Astrocyte of the spinal cord (primary cell): ENCODE measurements at places on chromosomes 16 and 17.
A peak's percentile ranks its signal among the peaks of the same experiment; 100 is the strongest.

DNA sequence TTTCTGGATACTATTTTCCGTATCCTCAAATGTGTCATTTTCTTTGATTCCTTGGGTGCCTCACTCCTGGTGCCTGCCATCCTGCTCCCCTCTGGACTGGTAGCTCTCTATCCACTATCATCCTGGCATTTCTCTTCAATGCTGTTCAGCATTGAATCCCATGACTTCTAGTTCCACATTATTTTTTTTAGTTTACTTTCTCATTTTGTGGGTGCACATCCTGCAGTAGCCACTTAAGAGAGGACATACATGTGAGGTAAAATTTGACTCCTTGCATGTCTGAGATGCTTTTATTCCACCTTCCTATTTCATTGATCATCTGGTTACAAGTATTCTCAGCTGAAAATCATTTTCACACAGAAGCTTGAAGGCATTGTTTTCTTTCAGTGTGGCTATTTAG lies 19.1 kb downstream of the ALOX15 start:
- DNase-seq = no peak

DNA sequence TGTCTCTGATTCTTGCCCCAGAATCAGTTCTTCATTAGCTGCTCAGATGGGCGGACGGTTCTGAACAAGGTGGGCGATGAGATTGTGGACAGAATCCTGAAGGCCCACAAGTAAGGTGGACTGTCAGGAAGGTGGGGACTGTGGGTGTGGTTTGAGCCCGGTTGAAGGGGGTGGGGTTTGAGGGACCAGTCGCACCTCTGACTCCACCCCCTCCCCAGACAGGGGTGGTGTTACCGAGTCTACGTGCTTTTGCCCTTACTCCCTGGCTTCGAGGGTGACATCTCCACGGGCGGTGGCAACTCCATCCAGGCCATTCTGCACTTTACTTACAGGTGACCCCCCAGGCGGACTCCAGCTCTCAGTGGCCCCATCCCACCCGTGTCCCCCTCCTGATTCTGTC lies 11.3 kb downstream of the PLD2 start:
- DNase-seq = no peak

GRCh38 chr17:63984651-63985386 lies 12.1 kb upstream of the SCN4A start:
- peak; percentile 89 for DNase-seq

DNA sequence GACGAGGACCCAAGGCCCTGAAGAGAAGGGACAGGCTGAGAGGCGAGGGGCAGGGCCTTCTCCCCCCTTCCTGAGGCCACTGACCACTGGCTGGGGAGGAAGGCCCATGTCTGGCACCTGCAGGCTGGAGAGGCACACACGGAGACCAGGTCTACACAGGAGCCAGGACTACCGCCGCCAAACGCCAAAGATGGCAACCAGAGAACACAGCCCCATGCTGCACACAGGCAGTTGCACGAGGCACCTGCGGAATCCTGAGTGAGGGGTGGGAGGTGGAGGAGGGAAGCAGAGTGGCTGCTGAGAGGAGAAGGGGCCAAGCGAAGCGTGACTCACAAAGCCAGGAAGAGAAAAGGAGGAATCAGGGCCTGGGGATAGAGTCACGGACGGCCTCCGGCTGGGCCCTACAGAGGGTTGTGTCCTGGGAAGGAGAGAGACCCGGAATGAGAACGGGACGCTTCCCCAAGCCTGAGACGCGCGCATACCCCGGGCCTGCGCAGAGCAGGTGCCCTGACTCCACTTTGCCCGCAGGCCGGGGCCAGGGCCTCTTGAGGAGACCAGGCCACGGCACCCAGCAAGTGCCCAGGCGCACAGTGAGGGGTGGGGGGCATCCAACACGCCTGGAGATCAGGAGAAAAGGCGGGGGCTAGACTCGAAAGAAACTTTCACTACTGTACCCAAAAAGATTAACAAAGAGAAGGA lies 28.7 kb upstream of the C16orf95 start:
- DNase-seq = no peak

DNA sequence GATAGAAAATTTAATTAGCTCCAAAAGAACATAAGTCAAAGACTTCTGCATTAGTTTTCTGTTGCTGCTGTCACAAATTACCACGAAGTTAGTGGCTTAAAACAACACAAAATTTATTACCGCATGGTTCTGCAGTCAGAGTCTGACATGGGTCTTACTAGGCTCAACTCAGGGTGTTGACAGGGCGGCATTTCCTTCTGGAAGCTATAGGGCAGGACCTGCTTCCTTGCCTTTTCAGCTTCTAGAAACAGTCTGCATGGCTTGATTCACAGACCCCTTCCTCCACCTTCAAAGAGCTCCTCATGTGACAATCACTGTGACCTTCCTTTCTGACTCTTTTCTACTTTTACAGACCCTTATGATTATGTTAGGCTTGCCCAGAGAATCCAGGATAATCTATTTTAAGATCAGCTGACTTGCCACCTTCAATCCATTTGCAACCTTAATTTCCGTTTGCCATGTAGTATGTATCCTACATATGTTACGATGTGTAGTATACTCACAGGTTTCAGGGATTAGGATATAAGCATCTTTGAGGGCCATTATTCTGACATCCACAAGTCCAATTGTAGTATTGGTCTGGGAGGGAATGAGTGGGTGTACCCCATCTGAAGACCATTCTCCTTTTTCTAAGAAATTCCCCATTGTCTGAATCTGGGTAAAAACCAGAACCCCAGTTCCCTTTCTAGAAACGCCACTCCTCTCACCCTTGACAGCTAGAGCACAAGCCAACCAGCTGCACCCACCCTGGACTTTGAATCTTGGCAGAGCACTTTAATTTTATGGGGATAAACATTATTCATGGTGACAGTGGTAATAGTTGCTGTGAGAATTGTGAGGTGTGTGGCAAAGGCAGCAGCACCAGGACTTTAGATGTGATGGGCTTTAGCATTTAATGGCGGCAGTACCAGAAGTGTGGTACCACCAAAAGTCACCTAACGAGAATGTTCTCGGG lies 265.5 kb downstream of the KCNJ2 start:
- DNase-seq = no peak

DNA sequence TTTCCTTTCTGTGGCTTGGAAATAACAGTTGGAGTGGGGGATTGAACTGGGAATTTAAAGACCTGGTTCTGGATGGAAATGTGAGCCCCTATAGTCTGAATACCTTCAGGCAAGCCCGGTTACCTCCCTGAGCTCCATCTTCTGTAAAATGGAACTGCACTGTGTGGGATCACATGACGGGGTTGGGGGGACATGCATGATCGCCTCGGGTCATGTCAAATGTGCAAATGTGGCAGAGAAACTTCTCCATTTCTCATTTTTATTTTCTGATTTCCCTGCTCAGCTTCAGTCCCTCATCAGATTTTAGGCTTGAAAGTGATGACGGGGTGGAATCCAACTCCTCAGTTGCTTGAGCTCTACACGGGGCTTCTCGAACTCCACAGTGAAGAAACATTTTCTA lies 1.5 kb downstream of the MT1B start:
- DNase-seq = no peak

- DNase-seq = no peak
Observed at GRCh38 chr17:61395983-61396585, 3.6 kb upstream of the TBX2 start.

- no peak for DNase-seq
Observed at GRCh38 chr16:4086153-4086552, 30.1 kb downstream of the ADCY9 start.

DNA sequence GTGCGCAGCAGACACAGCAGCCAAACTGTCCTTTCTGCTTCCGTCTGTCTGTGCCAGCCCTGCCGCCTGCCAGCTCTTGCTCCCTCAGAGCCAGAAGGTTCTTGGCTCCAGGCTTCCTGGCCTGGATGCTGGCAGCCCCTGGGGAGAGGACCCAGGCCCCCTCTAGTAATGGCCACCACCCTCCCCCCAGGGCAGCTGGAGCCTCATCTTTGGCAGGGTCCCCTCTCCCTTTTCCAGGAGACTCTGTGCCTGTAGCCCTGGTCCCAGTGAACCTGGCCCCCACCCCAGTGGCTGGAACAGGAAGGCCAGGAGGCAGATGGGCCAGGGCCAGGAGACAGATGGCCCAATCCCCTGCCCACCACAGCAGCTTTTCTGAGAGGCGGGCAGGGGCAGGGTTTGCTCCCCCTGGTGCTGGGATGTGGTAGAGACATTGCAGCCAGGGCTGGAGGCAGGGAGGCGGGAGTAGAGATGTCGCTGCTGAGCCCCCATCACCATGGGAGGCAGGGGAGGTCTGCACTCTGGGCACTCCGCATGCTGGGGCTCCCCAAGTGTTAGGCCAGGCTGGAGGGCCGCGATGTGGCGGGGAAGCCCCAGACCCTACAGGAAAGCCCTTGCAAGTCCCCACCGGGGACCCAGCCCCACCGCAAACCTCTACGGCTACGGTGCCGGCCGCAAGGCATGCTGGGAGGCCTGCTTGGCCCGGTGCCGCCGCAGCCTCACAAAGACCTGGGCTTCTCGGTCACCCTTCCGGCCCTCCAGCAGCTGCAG lies 16.7 kb downstream of the UNC13D start:
- DNase-seq = peak; percentile 55

DNA sequence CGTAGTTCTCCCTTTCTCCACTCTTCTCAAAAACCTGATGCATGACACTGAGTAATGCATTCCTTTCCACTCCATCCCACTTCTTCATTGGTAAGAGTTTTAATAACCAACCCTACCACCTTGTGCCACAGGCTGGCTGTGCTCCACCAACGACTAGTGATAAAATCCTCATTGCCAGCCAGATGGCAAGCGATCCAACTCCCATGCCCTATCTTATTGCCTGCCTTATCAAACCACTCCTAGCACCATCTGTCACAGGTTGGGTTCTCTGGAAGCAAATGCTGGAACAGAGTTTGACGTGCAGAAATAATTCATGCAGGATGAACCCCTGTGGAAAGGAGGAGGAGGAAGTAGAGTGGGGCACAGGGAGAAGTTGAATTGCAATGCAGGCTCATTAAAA lies 99.5 kb downstream of the CHD9NB start:
- DNase-seq = no peak

DNA sequence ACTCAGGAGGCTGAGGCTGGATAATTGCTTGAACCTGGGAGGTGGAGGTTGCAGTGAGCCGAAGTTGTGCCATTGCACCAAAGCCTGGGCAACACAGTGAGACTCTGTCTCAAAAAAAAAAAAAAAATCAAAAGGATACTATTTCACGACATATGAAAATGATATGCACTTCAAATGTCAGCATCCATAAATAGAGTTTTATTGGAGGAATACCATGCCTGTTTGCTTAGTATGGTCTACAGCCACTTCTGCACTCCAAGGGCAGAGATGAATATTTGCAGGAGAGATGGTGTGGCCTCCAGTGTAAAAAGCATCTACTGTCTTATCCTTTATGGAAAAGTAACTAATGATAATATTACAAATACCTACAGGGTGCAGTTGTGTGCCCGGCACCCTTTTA lies 27.2 kb downstream of the ABCC6 start:
- DNase-seq = no peak

GRCh38 chr16:88771294-88771772 lies 13.7 kb downstream of the PIEZO1 start:
- no peak for DNase-seq

DNA sequence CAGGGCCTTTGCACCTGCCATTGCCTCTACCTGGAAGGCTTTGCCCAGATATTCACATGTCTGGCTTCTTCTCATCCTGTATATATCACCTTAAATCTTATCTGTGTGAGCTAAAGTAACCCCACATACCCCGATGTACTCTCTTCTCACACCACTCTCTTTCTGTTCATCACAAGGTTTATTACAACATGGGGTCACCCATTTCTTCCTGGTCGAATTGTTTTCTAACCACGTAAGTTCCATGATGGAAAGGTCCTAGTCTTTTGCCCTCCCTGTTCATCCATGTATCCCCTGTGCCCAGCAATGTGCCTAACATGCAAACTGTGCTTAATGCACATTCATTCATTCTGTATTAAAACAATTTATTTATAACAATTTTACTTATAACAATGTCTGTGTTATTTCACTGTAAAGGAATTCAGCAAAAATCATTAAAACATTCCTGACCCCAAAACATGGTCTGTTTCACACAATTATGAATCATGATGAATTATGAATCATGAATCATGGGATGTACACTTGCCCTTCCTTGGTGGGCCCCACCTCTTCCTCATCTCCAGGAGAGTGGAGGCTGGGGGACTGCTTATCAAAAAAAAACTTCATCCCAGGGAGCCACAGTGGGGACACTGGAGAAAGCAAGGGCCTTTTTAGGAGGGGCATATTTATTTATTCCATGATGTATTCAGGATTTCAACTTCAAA lies 336.4 kb downstream of the GRIN2A start:
- no peak for DNase-seq

- DNase-seq = no peak
Observed at GRCh38 chr16:31334934-31335333, 20.0 kb upstream of the ITGAX start.

GRCh38 chr17:56883616-56884015 lies 30.2 kb downstream of the TRIM25 start:
- DNase-seq = no peak

GRCh38 chr16:63983401-63983800 lies 1138.5 kb downstream of the CDH11 start:
- no peak for DNase-seq

GRCh38 chr17:76696763-76697701 lies 13.7 kb downstream of the MXRA7 start:
- DNase-seq = peak; percentile 61

DNA sequence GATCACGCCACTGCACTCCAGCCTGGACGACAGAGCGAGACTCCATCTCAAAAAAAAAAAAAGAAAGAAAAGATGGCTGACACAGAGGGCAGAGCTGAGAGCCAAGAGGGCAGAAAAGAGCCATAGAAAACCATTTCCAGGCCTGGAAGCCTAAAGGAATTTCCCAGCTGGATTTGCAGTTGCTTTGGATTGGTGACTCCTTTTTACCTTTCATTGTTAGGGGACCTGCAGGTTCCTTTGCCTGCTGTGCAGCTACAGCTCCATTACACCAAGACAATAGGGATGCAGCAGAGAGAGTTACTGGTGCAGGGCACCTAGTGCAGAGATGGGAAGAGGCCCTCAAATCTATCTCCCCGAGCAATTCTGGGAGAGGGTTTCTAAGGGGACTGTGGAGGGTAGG lies 18.4 kb downstream of the ZNF668 start:
- DNase-seq = no peak

DNA sequence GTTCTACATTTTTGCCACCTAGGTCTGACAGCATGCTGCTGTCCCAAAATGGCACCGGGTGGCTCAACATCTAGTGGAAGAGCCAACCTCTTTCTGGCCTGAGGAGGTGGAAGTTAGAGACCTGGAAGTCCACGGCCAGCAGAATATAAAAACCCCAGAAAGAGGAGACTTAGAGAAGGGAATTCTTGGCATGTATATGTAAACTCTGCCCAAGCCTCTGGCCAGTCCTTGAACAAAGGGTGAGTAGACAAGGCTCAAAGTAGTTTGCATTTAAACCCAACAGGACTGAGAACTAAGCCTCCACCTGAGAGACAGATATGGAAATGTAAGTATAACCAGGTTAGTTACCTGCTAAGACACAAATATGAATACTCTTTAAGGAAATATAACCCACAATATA lies 210.3 kb downstream of the GRIN2A start:
- DNase-seq = no peak

DNA sequence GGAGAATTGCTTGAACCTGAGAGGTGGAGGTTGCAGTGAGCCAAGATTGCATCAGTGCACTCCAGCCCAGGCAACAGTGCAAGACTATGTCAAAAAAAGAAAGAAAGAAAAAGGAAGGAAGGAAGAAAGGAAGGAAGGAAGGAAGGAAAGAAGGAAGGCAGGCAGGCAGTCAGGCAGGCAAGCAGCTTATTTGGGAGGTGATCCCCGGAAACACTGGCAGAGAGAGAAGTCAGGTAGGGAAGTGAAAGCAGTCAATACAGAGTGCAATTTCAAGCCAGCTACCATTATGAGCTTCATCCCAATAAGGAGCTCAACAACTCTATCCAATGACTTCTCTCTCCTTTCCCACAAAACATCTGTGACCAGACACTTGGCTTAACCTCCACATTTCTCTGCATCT lies 83.0 kb upstream of the TBC1D3K start:
- no peak for DNase-seq
